ENCODE measurements at places on chromosomes 6 and 20.

DNA sequence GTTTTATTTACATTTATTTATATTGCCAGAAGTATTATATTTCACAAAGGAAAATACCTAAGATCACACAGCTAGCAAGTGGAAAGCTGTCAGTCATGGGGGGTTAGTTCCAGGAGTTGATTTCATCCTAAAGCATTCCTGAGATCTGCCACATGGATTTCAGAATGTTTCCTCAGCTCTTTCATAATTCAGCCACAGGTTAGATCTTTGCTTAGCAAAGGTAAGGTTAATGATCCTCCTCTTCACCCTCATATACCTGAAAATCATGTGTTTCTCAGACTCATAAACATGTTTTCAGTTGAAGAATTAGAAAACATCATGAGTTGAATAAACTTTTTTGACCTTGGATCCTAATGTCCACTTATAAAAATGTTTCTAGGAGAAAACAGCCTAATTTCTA is 215.4 kb downstream of the ARHGAP18 start:
- no peak for DNase-seq

- DNase-seq, result no peak
Observed at GRCh38 chr6:31780507-31781243, 3.5 kb upstream of the VWA7 start.

DNA sequence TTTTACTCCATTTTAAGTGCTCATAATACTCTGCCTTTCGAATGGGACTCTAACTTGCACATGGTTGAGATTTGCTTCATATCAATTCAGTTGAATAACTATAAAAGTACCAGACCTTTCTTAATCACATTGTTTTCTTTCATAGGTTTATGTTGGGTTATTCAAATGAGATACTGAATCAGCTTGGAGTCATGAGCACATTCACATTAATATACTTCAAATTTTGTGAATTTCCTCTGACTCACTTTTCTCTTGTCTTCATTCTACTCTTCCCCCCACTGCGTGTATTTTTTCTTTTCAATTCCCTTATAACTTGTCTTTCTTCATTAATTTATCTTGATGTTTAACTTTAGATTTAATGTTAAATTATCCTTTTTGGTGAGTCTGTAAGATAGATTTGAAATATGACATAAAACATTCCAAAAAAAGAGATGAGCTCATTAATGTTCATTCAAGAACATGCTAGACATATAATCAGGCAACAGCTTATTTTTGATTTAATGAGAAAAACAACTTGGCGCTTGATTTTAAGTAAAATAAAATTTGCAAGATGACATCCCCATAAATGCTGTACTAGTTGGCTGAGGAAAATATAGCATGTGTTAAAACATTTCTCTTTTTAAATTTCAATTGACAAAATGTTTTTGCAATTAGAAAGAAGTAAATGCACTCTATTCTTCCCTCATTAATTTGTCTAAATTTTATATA is 736.0 kb downstream of the CD109 start:
- no peak for DNase-seq

DNA sequence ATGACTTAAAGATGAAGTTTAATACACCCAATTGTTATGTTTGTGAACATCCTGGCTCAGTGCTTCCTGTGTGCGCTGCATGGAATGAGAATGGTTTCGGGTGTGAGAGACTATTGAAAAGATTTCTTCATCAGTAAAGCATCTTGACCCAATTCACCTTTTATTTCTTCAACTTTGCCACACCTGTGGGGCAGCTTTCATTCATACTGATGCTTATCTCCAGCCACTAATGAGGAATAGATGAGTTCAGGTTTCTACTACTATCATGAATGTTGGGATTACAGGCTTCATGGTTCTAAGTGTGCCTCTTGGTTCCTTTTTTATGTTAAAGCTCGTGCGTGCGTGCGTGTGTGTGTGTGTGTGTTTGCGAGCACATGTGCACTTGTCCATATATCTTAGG is 373.7 kb upstream of the SOX4 start:
- DNase-seq, result no peak
